ENCODE measurements at places on chromosomes 16 and 17.
A peak's percentile ranks its signal among the peaks of the same experiment; 100 is the strongest.

GRCh38 chr17:69947027-69947759, 127.8 kb upstream of the KCNJ16 start:
- no peak for DNase-seq

DNA sequence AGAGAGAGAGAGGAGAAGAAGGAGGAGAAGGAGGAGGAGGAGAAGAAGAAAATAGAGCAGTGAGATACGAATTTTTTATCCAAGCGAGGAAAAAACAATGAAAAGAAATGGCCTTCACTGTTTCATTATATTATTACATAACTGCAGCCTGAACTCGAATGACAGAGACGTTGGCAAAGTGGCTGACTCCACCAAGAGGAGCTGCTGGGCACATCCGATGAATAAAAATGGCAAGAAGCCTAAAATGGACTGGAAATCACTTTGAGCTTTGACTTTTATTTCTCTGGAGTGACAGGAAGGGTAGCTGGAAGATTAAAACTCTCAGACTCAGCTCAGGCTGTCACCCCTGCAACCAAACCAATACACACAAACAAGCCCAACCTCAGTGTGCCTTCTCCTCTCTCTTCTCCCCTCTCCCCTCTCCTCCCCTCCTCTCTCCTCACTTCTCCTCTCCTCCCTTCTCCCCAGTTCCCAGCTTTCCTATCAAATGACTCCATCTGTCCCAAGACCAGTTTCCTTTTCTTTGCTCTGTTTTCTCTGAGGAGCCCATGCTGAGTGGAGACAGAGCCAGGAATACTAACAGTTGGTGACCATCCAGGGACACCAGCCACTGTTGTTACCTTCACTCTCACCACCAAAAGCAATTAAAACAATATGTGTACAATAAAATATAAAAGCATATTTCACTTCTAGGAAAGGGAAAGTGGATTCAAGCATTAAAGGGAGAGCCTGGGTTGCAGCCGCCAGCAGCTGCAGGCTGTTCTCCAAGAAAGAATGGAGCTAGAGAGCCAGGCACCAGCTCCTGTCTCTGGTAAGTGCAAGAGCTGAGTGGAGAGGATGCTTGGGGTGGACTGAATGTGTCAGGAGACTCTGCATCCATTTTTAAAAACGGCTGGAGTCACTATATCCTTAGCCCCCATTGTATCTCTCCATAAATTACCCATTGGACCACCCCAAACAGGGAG, 51.2 kb downstream of the SOX9 start:
- DNase-seq: no peak

GRCh38 chr17:68580236-68580770, 20.9 kb downstream of the FAM20A start:
- DNase-seq: no peak

- DNase-seq: no peak
These were observed 38.3 kb downstream of the CCDC182 start for GRCh38 chr17:57706761-57707160.

DNA sequence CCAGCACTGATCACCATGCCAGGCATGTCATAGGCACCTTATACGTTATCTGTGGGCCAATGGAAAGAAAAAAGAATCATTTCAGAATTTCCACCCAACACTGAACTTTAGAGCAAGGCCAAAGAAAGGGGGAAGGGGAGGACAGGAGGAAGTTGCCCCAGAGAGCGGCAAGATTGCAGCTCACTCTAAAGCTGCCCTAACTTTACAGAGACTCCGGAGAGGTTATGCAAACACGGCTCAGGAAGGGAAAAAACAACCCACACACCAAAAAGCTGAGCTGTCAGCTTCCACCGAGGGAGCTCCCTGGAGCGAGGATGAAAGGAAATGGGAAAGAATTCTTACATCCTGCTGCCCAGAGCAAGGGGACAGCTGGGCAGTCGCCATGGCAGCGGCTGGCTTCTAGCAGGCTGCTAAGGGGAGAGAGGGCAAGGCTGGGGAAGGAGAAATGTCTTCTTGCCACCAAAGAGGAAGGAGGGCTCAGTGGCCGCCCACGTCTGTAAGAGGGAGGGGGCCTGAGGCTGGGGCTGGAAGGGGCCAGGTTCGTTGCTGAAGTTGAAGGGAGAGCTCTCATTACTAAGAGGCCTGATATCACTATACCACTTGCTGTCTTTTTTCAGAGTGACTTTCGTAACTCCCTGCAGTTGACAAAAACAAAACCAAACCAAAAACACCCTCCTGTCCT, 18.2 kb downstream of the COTL1 start:
- DNase-seq: no peak

- DNase-seq: no peak
These were observed 47.5 kb upstream of the CLEC3A start for GRCh38 chr16:77974883-77975282.

- no peak for DNase-seq
These were observed 30.9 kb downstream of the FAM222B start for GRCh38 chr17:28811651-28812090.

DNA sequence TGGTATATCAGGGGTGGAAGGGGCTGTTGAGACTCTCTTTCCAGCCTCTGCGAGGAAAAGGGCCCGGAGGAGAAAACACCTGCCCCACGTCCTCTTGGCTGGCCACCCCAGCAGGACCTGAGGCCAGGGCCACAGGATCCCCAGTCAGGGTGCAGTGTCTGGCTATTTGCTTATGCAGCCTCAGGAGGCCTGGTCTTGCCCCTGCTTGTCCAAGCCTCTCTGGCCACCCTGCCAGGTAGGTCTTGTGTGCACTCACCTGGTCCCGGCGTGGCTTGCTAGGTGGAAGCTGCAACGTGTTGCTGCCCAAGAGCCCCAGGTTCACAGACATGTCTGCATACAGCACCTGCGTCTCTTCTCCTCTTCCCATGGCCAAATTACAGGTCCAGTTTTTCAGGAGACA, 549 bp downstream of the TMEM238L start:
- no peak for DNase-seq

GRCh38 chr16:2883458-2883908, 468 bp downstream of the FLYWCH2 start:
- no peak for DNase-seq

- DNase-seq: no peak
These were observed 225.4 kb downstream of the SEC14L1 start for GRCh38 chr17:77366206-77366557.

DNA sequence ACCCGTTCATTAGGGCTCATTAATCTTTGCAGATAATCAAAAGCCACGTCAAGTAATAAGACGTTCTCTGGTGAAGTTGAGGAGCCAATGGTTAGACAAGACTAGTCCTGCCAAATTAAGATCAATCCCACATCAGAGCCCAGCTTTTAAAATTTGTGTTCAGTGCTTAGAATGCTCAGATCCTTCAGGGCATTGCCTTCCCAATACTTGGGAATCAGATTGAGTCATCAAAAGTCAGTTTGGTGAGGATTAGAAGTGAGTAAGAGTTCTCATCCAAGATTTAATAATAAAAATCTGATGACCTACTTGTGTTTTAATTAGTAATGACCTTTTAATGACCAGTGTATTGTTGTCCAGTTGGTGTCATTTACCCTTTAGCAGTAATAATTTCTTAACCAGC, 19.8 kb downstream of the MAP2K4 start:
- no peak for DNase-seq

GRCh38 chr17:62693616-62694409, 66.3 kb downstream of the MRC2 start:
- DNase-seq: no peak

- no peak for DNase-seq
These were observed 1.9 kb upstream of the WWOX start for GRCh38 chr16:78097548-78097947.

DNA sequence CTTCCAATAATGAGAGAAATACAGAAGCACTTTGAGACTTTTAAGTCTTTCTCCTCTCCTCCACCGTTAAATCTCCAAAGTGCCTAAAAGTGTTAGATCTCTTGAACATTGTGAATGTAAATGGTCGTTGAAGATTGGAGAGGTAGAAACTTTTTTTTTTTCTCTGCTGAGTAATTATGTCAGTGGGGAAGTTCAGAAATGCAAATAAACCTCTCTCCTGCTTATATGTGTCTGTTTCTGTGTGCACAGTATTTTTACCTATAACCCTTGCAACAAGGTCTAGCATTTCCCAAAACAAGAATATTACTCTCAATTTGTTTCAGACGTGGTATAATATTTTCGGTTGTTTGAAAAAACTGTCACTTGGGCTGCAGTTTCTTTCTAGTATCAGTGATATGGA, 833.6 kb upstream of the CDH8 start:
- no peak for DNase-seq

GRCh38 chr17:80431246-80432195, 16.6 kb downstream of the ENDOV start:
- no peak for DNase-seq

GRCh38 chr17:47684535-47685193, 9.3 kb upstream of the TBKBP1 start:
- DNase-seq: no peak

- DNase-seq: no peak
These were observed 6.7 kb upstream of the KSR1 start for GRCh38 chr17:27449541-27449940.

GRCh38 chr16:51886456-51886855, 660.5 kb downstream of the TOX3 start:
- no peak for DNase-seq

DNA sequence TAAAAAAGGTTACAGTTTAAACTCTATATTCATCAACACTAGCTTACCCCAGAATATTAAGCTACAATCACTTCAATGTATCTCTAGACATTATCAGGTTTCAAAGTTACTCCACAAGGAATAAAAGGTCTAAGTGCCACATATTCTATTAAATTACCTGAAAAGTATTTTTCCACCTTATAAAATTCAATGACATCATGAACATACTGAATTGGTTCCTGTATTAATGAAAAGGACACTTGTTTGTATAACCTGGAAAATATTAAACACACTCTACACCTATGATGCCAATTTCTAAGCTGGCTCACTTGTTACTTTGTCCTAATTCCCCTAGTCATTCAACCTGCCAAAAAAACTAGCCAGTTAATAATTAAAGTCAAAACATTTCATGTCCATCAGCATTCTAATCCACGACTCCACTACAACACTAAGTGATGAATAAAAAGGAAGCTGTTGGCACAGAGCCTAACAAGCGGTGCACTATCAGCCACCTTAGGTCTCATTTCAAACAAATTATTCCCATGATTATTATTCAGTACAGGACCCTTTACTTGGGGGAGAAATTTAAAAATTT, 12.2 kb downstream of the MED13 start:
- DNase-seq: no peak

GRCh38 chr16:6689643-6690042, 643.0 kb upstream of the RBFOX1 start:
- DNase-seq: no peak

DNA sequence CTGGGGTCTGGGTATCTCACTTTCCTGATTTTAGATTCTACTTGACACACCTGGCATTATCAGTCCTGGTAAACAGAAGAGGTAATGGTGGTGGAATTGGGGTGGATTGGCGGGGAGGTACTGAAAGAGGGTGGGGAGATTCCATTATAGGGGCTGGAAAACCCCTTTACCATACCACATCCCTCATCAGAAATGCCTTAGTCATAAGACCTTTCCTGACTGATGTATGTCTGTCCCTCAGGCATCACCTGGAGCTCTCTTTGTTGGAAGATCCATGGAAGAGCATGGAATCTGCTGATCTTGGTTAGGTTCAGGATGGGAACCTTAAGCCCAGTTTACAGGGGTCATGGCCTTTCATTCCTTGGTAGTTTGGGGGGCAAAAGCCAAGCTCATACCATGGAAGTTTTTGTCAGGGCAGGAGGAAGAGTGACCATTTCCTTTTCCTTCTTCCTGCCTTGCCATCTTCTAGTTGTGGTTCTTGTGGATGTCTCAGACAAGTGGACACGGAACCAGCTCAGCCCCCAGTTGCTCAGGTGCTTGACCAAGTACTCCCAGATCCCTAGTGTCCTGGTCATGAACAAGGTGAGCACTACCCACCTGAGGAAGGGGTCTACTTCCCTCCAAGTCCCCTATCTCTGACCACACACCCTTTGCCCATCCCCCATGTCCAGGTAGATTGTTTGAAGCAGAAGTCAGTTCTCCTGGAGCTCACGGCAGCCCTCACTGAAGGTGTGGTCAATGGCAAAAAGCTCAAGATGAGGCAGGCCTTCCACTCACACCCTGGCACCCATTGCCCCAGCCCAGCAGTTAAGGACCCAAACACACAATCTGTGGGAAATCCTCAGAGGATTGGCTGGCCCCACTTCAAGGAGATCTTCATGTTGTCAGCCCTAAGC, 3.3 kb downstream of the ERAL1 start:
- no peak for DNase-seq

DNA sequence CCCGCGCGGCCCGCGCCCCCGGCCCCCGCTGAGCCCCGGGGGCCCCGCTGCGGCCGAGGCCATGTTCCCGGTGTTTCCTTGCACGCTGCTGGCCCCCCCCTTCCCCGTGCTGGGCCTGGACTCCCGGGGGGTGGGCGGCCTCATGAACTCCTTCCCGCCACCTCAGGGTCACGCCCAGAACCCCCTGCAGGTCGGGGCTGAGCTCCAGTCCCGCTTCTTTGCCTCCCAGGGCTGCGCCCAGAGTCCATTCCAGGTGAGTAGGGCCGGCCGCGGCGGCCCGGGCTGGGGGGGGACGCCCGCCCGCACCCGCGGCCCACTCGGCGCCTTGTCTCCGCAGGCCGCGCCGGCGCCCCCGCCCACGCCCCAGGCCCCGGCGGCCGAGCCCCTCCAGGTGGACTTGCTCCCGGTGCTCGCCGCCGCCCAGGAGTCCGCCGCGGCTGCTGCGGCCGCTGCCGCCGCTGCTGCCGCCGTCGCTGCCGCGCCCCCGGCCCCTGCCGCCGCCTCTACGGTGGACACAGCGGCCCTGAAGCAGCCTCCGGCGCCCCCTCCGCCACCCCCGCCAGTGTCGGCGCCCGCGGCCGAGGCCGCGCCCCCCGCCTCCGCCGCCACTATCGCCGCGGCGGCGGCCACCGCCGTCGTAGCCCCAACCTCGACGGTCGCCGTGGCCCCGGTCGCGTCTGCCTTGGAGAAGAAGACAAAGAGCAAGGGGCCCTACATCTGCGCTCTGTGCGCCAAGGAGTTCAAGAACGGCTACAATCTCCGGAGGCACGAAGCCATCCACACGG, 504 bp downstream of the MAZ start:
- peak; percentile 38 for DNase-seq

DNA sequence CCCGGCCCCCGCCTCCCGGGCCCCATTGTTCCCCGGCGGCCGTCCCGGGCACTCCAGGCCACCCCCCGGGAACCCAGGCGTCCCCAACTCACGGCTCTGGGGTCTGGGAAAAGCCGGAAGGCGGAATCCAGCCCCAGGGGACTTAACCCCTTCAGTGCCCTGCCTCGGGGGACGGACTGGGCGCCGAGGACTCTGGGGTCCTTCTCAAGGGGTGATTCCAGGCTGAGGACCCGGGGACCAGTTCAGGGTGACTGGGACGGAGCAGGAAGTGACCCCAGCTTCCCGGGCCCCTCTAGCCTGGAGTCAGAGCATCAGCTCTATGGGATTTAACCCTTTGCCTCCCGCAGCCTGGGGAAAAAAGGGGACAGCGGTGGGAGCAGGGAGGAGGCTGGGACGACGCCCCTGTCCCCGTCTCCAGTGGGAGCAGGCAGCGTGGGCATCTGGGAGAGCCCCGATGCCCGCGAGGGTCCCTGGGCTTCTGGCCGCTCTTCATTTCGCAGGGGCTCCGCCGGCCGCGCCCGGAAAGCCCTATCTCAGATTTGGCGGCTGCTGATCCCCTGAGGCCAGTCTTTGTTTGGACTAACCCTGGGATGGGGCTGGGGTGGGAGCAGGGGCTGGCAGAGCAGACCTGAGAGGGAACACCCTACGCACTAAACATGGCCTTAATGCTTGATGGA, at the start of gene ZNF629:
ZNF629 (minus strand) TSS at position 270 of the 677 bp plus-strand sequence. CDS start 2,723 bp downstream, outside the sequence.
- no peak for DNase-seq

GRCh38 chr17:50816771-50817751, 18.3 kb upstream of the WFIKKN2 start:
- peak; percentile 15 for DNase-seq

- no peak for DNase-seq
These were observed 41.9 kb upstream of the TMEM132E start for GRCh38 chr17:34537445-34537844.

All from stimulated activated CD4-positive, alpha-beta T cell treated with anti-CD3 and anti-CD28 coated beads, Interleukin-1b, Interleukin-23, amount 100 ng/mL, for 1 hour (primary cell).